ENCODE measurements at places on chromosomes 2 and 18.

DNA sequence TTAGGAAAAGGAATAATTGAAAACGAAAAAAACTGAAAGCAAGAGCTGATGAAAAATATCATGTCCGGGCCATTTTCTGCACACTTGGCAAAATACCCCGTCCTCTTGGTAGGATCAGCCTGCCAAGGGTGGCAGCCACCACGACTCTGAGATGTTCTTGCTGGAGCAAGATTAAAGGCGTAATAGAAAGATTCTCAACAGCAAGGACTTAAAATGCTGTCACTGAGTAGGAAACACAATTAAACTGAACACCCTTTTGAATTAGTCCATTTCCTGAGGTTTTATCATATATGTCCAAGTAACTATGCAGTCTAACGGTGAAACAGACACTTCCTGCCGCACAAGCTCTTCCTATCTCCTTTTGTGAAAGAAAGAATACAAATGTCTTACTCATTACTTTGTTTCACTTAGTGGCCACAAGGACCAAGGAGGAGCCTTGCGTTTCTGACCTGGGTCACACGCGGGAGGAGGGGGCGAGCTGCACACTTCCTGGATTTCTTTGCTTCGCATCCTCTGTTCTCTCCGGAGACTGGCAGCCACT, 222.7 kb downstream of the PIEZO2 start:
- no peak for DNase-seq

DNA sequence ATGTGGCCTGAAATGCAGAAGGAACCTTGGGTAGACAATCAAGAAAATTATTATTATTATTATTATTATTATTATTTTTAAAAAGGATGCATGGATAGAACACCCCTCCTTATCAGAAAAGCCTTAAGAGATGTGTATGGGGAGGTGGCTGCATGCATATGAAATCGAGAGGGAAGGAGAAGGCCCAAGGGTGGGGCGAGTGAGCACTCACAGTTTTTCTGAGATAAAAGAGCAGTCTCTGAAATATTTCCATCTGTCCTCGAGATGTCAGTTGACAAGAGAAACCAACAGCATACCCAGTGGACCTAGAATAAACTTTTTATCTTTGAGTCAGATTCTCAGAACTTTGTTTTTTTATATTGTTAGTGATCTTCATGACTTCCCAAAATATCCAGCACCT, 282.9 kb downstream of the GPD2 start:
- DNase-seq = no peak

DNA sequence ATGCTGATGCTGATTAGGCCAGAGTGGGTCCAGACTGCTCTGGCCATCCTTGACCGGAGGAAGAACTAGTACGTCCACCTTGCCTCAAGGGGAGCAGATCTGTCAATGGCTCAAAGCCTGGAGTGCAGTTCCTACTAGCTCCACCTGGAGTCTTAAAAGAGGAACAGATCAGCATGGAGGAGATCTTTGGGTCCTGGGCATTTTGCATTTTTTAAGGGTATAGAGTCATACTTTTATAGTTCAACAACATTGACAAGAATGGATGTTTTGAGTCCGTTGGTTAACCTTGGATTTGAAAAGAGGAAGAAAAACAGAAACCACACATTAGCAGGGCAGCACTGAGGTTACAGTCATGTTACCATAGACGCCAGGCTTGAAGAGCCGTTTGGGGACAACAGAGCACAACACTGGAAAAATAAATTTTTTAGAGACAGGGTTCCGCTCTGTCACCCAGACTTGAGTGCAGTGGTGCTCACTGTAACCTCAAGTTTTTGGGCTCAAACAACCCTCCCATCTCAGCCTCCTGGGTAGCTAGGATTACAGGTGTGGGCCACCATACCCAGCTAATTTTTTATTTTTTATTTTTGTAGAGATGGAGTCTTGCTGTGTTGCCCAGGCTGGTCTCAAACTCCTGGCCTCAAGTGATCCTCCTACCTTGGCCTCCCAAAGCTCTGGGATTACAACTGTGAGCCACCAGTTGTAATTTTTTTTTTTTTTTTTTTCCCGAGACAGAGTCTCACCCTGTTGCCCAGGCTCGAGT, 78.5 kb downstream of the PRKCE start:
- DNase-seq = no peak

GRCh38 chr2:47054868-47055267, 100.2 kb downstream of the STPG4 start:
- DNase-seq = no peak

DNA sequence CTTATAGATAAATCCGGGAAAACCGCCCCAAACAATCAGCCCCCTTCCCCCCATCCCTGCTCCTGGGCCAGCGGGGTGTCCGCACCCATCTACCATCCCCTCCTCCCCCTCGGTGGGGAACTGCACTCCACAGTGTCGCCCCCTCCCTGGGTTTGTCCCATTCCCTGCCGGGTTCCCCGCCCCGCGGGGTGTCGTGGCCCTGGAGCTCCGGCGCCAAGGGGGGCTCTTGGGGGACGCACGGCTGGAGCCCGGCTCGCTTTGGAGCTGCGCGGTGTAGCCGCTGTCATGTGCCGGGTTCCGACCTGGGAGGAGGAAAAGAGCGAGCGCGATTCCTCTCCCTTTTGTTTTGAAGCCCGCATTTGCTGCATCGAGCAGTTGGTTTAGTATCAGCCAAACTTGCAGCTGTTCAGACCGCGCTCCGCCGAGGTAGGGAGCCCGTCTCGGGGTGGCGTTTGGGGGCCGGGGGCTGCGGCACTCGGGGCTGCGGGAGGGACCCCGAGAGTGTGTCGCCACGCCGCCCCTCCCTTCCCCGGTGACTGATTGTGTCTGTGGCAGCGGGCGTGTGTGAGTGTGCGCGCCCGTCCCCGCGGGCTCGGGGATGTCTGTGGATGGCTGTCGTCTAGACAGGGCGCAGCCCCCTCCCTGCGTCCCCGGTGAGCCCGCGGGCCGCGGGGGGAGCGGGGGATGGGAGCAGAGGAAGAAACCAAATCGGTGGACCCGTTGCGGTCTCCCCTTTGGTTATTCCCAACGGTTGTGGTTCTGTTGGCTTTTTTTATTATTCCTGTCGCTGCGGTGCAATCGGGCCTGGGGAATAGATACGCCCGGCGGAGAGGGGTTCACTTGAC, 797 bp downstream of the CTIF start:
- no peak for DNase-seq

DNA sequence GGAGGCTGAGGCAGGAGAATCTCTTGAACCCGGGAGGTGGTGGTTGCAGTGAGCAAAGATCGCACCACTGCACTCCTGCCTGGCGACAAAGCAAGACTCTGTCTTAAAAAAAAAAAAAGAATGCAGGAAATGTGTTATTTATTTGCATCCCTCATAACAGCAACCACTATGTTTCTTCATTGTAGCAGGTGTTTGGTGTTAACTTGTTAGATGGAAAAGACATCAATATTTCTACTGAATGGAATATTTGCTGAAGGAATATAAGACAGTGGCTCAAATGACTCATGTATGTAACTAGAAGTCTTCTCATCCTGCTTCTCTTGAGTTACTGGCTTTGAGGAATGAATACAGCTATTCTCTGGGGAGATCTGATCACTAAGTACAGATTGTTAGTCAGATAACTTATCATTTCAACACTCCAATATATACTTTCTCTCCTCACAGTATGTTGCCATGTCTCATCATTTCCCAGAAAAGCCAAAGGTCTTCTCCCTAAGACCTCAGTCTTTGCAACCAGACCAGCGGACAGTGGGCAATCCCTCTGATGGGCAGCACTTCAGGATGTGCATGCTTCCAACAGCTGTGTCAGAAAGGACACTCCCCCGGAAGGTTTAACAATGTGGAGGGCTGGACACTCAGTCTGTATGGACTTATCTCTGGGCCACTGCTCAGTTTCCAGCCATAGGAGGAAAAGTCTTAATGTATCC, 104.4 kb upstream of the STK17B start:
- DNase-seq = no peak

Data from foreskin keratinocyte (primary cell).